ENCODE measurements at places on chromosomes 3 and 15.

- no peak for DNase-seq
Measured at GRCh38 chr3:115190747-115191146, 43.7 kb upstream of the ZBTB20 start.

- no peak for DNase-seq
Measured at GRCh38 chr3:158095111-158095813, 11.0 kb downstream of the SHOX2 start.

DNA sequence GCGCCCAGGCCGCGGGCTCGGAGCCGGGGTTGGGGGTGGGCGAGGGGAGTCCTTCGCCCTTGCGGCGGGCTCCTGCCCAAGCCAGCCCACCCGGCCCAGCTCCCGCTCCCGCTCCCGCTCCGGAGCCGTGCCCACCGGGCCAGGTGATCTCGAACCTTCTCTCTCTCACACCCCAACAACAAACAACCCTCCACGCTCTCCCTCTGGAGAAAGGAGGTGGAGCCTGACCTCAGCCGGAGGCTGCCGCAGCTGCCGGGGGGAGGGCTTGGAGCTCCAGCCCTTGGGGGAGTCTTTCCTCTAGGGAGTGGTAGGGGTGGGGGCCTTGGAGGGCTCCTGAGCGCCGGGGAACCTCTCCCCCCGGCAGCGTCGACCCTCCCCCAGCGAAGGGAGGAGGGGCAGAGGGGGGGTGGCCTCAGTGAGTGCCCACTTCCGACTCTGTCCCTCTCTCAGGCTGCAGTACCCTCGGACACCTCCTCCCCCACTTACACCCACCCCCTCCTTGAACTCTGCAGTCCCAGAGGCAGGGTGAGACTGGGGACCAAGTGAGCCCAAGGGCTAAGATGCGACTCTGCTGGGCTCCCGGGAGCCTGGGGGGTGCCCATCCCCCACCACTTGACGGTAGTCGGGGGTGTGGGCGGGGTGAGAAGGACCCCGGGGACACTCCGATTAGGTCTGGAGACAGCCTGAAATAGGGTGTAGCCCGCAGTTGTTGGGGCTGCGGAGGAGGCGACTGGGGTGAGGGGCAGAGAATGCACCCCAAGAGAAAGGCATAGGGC, 4.4 kb upstream of the BAHD1 start:
- no peak for DNase-seq

GRCh38 chr15:64847876-64848716, 6.4 kb downstream of the PLEKHO2 start:
- no peak for DNase-seq

DNA sequence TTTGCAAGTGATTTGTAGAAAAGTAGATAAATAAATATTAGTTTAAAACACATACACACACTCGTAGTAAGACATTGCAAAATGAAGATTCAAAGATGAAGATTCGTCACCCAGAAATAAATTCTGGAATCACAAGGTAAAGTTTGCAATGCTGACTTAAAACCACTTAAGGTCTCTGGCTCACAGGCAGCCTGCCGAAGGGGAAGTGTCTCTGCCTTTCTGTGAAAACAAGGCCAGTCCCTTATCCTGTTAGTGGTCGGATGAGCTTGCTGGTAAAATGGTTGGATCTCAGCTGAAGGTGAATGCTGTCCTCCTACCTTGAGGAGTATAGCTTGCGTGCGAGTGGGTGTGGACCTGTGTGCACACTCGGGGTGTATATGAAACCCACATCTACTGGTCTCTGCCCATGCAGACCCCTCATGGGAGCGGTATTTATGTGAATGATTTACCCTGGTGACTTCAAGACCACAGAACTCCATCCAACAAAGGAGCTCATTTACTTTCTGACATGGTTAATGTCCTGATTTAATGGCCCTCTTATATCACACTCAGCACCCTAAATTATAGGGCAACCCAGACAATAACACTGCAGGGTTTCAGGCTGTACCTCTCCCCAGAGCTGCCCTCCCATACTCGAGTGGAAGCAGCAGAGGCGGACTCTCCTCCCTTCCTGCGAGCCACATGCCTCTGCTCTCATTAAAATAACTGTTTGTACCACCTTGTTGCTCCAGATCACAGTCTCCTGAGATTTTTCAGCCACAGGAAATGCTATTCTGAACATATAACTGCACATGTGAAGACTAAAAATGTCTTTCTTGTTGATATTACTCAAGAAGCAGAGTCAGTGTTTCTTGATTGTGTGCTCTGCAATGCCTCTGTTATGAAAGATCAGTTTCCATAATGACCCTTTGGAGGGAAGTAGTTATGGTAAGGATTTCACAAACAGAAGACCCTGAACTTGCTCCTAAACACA, 45.9 kb upstream of the ALDH1A3 start:
- DNase-seq: peak; percentile 88

- no peak for DNase-seq
Measured at GRCh38 chr3:88882121-88882520, 225.3 kb upstream of the EPHA3 start.

DNA sequence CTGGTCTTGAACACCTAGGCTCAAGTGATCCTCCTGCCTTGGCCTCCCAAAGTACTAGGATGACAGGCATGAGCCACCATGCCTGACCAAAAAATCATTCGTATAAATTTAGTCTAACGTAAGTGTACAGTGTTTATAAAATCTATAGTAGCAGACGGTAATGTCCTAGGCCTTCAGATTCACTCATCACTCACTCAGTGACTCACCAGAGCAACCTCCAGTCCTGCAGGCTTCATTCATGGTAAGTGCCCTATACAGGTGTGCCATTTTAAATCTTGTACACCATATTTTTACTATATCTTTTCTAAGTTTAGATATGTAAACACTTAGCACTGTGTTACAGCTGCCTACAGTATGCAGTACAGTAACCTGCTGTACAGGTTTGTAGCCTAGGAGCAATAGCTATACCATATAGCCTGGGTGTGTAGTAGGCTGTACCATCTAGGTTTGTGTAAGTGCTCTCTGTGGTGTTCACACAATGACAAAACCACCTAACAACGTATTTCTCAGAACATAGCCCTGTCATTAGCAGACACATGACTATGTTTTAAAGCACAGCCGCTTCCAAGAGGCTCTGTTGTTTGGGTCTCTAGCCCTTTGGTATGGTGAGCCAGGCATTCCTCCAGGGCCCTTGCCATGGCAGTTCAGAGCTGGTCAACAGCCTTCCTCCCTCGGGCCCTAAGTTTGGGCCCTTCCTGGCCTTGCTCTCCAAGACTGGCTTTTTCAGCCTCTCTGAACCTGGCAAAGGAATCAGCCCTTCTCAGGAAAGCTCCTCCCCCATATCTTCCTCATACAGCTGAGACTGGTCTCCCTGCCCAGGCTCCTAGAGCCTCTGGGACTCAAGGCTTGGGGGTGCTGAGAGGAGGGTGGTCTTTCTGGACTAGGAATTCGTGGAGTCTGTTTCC, 1.9 kb upstream of the CCDC9B start:
- DNase-seq: no peak

- DNase-seq: no peak
Measured at GRCh38 chr3:40143283-40144090, 166.0 kb upstream of the EIF1B start.

DNA sequence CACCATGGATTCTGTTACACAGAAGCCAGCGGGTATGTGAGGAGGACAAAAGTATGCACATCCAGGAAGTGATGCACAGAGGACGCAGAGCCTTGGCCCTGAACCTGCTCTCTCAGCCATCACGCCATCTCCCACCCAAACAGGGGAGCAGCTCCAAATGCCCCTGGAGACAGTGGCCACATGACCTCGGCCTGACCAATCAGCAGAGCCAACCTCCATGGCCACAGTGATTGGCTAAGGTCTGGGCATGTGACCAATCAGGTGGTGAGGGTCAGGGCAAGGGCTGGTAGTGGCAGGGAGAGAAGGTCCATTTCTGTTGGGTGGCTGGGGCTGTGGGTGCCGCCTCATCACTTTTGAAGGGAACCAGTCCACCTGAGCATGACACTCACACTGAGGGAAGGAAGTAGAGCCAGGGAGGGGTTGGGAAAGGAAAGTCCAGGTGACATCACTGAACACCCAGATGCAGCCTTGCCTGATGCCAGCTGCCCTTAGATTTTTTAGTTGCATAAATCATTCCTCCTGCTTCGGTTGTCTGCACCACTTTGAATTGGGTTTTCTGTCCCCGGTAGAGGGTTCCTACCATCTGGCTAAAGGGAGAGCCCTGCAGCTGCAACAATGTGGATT, 70.3 kb upstream of the IQSEC1 start:
- no peak for DNase-seq

DNA sequence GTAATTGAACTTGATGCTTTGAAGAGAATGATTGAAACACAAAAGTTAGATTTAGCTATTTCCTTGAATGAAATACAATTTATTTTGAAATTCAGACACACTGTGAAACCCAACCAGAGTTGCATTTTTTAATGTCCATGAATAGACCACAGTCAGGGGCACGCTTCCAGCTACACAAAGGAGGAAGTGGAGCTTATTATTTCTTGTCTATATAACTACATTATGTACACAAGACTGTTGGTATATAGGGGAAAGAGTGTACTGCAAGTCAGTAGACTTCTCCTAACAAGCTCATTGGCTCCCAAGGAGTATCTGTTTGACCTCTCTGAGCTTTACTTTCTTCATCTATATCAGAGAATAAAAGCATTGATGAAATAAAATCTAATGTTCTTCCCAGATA, 326.2 kb downstream of the RYR3 start:
- DNase-seq: peak; percentile 20

- DNase-seq: no peak
Measured at GRCh38 chr15:78875107-78875914, 2.6 kb downstream of the MORF4L1 start.

GRCh38 chr3:5169807-5170206, 17.7 kb upstream of the EDEM1 start:
- DNase-seq: no peak

DNA sequence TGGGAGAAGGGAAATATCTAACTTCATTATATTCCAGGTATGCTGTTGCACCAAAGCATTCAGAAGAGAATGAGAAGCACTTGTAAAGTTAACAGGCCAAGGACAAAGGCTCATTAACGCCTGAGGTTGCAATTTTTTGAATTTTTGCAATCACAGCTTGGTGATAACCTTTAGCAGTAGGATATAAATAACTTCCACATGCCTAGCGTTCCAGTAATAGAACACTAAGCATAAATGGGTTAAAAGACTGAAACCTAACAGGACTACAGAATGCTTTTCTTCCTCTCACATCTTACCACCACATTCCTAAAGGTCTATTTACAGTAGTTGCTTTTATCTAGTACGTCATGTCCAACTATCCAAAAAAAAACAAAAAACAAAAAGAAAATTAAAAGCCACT, 57.4 kb upstream of the IMPG2 start:
- DNase-seq: no peak

DNA sequence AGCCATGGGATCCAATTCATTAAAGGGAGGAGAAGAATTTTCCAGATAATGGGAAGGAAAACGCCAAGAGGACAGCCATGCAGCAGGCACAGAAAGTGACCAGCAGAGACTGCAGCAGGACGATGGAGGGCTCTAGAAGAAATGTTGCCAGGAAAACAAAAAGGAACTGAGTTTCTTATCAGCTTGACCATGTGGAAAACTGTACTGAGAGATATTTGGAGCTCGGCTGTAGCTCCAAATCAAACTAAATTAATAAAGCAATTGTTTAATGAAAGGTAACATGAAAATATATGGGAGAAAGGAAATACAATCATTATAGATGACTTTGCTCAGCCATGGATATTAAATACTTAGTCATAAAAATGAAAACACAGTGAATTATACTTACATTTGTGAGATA, 63.7 kb downstream of the SSR3 start:
- DNase-seq: no peak

Data from MV-4-11 (cell line).